ENCODE measurements at places on chromosomes 2 and 18.

DNA sequence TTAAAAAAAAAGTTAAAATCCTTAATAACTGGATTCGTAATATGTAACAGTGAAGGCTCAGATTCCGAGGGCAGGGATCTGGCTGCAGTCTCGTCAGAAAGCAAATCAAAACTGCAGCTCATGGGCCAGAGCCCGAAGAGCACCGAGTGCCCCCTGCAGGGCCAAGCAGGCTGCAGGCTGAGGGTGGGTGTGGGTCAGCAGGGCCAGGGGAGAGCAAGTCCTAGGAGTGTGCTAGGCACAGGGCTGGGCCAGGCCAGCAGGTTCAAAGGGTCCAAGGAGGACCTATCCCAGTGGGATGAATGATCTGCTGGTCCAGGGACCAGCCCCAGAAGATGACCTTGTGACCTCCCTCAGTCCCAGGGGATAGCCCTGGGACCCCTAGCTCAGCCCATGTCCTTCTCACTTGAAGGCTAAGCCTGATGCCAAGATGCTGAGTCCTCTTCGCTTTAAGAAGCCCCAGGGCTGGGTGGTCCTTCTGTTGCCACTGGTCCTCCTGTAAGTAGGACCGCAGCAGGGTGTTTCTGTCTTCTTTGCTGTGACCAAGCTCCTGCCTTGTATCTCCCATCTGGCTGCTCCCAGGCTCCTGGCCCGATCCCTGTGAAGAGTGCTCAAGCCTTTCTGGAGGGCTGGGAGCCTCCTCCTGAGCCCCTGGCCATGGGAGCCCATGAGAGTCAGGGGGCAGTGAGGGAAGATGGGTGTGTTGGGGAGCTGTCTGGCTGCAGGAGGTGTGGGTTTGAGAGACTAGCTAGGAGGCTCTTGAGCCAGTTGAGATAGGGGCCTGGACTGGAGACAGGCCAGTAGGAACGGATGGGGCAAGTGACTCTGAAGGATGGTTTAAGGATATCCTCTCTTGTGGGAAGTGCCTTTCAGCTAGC is 150.7 kb downstream of the DYSF start:
- no peak for DNase-seq

DNA sequence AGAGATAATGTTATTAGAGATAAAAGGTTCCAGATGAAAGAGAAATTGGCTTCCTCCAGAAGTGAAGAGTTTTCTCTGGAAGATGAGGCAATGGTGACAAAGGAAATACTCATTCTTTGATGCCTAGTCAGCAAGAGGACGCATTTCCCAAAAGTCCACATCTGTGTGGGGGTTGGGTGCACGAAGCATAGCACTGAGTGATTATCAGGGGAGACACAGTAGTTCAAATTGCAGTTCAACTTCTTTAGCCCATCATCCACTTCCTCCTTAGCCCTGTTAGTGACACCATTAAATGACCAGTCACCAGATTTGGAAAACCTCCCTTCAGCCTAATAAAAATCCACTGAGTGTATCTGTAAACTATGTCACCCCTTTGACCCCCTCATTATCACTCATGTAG is 80.9 kb upstream of the PHLPP1 start:
- no peak for DNase-seq

DNA sequence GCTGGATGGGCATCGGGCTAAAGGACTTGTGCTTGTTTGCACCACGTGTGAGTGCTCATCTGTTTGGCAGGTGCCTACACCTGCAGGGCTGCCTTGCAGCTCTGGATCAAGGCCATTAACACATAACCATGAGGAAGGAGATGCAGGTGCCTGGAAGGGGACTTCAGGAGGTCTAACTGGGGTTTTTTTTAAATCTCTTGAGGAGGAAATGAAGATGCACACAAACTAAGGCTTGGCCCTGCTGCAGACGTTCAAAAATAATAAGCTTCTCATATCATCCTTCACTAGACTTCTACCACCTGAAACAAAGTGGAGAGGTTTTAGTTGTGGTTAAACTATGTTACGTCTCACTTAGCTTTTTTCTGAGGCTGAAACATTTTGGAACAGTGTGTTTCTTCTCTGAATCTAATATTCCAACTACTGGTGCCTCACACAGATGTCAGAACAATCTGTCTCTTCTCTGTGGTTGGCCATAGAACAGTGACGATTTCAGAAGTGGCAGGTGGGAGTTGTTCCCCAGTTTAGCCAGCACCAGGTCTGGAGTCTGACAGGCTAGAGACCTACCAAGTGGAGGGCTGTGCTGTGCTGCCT is 36.5 kb downstream of the BCL2L11 start:
- no peak for DNase-seq

DNA sequence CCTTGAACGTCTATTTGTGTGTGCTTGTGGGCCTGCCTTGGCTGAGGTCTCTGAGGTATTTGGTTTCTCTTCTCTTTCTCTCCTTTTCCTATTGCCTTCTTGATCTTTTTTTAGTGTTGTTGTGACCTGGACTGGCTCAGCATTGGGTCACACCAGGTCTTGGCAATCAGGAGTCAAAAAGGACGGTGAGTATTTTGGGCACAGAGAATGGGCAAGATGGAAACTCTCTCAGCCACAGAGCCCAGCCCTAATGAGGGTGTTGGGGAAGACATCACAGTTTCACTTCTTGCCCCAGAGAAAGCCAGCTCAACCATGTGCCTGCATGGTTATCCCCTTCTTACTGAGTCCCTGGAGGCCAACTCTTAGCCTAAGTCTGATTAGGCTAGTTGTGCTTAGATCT is 13.7 kb upstream of the INO80C start:
- DNase-seq = no peak

GRCh38 chr2:217451666-217452065 is 551.1 kb downstream of the TNS1 start:
- DNase-seq = no peak

DNA sequence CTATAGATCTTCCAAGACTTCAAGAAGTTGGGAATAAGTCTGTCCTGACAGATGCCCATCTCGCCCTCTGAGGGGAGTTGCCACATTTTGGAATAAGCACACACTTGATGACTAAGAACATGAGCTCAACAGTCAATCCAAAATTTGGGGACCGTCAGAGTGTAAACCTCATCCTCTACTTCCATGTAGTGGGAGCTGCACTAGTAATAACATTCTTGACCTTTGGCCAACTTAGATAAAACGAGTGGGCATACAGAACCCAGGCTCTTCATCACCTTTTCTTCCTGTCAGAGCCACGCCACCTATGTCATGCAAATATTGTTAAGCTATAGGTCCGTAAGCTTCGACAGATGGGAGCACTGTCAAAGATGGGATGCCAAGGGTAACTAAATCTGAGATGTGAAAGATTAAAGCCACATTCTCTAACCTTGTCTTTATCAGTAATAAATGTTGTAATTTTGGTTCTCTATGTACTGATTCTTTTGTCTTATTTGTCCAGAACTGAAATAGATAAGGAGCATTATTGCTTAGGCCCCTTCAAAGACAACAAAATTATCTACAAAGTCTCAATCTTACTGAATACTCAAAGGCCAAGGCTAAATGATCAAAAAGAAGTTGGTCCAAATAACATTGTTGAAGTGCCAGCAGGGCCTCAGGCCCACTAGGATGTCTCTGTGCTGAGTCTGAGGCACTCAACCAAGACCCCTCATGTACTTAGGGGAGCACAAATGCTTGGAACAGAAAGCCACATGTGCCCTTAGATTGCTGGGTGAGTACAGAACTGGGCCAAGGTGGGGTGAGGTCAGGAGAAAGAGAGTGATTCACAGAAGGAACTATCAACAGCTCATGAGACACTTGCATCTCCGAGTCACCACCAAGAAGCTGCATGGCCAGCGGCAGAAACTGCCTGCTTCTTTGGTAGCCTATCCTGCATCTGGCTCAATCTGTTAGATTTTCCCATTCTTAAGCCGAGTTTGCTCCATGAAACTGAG is 15.0 kb downstream of the CDH2 start:
- no peak for DNase-seq

DNA sequence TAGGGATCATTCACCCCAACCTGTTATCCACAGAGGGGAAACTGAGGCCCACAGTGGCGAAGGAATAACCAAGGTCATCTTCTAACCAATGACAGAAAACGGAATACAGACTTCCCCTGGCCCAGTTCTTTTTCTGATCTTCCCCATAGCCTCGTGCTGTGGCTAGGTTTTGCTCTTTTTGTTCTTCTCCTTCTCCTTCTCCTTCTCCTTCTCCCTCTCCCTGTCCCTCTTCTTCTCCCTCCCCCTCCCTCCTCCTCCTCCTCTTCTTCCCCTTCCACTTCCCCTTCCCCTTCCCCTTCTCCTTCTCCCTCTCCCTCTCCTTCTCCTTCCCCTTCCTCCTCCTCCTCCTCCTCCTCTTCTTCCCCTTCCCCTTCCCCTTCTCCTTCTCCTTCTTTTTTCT is 12.9 kb upstream of the TWIST2 start:
- no peak for DNase-seq

DNA sequence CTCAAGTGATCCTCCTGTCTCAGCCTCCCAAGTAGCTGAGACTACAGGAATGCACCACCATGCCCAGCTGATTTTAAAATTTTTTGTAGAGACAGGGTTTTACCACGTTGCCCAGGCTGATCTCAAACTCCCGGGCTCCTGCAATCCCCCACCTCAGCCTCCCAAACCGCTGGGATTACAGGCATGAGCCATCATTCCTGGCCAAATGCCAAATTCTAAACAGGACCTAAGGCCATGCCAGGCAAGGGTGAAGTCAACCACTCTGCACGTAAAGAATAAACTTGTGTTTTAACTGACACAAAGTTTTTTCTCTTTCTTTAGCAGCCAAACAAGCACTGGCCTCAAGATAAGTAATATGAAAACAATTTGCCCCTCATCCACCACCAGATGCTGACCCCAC is 37.4 kb upstream of the SATB2 start:
- no peak for DNase-seq

- peak; percentile 3 for DNase-seq
Observed at GRCh38 chr2:100113990-100114433, 28.4 kb downstream of the AFF3 start.

- no peak for DNase-seq
Observed at GRCh38 chr2:229601936-229602335, 112.4 kb downstream of the DNER start.

DNA sequence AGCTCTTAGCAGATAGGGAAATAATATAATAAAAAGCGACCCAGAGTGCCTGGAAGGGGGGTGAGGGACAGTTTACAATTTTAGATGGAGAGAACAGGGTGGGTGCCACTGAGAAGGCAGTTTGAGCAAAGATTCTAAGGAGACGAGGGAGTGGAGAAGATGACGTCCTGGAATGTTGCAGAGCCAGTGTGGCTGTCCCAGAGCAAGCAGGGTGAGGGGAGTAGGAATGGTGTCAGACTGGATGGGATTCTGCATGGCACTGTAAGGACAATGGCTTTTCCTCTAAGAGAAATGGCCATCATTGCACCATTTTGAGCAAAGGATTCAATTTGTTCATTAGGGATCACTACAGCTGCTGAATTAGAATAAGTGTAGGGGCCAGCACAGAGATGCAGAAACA is 73.1 kb downstream of the FAM124B start:
- DNase-seq = no peak

- DNase-seq = no peak
Observed at GRCh38 chr18:3266062-3266608, 4.2 kb downstream of the MYL12B start.

- no peak for DNase-seq
Observed at GRCh38 chr2:101752716-101753616, 55.5 kb downstream of the MAP4K4 start.

DNA sequence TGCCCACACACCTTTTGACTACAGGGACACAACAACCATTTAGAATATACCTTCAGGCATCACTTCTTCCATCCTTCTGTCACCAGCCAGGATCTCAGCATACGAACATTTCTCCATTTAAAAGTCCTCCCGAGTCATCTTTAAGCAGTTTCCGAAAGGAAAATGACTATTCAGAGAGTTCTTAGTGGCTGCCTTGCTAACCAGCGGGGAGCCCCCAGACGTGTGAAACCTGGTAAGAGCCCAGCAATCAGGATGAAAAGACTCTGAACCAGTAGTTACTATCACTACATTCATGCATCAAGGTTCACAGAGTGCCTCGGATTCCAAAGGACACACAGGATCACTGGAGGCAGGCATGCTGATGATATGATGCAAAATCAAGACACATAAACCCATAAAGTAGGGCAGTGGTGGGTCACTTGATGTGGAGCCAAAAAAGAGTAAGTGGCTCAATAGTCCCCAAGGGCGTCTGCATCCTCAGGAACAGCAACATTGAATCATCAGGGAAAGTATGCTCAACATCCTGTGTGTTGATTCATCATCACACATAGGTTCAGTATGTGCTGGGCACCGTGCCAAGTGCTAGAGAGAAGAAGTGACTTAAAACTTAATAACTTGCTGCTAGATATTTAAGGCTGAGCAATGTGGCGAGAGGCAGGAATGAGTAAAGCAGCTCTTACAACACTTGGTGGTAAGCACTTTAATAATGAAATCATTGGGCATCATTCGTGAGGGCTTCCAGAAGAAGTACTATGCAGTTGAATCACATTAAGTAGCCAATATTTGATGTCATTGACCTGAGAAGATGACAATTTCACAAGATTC is 4.4 kb downstream of the CCL20 start:
- peak; percentile 80 for DNase-seq

DNA sequence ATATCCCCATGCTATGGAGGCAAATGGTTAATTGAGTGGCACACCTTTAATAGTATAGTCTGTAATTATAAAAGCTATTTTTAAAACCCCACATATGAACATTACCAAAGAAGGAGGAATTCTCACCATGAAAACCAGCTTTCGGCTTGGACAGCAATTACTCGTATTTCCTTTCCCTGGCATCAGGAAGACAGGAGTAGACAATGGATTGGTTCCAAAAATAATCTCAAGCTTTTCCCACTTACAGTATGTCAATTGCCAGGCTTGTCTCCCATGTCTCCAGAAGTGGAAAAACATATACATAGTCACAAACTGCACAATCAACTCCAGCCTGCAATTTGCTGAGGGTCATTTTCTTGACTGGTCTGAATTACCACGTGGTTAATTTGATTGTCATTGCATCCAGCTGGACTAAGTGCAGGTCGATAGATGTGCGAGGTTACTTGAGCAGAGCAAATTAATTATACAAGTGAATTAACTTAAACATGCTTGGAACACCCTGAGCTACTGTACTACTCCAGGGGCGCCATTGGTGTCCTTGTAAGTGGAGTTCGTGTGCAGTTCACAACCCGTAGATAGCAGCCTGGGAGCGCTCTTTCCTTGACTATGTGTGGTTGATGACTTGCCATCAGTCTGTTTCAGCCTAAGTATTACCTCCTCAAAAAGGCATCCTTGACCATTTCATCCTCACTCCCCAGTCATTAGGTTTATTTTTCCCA is 124.3 kb upstream of the PELI1 start:
- no peak for DNase-seq

- no peak for DNase-seq
Observed at GRCh38 chr2:121263996-121264715, 20.8 kb downstream of the TFCP2L1 start.

DNA sequence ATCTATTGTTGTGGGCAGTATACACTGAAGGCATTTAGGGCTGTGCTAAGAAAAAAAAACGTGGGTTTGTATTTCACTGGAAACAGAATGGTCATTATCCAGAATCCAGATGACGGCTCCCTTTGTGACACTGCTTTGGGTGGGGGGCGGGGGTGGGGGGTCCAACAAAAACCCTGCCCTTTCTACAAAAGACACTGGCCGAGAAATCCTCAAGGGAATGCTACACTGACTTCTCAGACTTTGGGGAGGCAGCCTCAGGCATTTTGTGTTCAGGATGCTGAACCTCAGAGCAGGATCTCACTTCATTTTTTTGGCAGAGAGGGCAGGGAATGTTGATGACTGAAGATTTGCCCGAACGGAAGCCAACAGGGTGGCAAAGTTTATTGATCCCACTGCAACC is 417.1 kb downstream of the HRH4 start:
- DNase-seq = no peak

- DNase-seq = no peak
Observed at GRCh38 chr2:239116456-239117246, 268.8 kb downstream of the TWIST2 start.

GRCh38 chr2:240141736-240142135 is 1.3 kb upstream of the OTOS start:
- no peak for DNase-seq

Measured in CD4-positive, alpha-beta T cell treated with Interleukin-2 at 100 ng/mL for 4 hours (primary cell).